Midbrain (tissue), 1 donor: ENCODE measurements at places on chromosomes 5 and 9.

DNA sequence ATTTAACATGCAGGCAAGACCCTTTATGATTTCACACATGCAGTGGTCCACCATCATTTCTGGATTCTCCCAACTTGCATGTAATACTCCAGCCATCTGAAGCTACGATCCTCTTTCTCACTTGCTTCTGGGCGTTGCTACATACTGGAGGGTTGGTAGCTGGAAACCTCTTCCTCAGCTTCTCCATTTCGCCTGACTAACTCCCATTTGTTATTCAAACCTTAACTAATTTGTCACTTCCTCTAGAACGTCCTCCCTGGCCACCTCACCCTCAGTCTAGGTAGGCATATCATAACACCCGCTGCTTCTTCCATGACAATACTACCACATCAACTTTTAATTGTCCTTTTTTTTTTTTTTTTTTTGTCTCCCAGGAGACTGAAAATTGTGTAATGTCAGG, 72.6 kb upstream of the EQTN start:
- no peak for DNase-seq

- DNase-seq, result no peak
Observed at GRCh38 chr9:120412425-120412951, 167.5 kb downstream of the CDK5RAP2 start.

DNA sequence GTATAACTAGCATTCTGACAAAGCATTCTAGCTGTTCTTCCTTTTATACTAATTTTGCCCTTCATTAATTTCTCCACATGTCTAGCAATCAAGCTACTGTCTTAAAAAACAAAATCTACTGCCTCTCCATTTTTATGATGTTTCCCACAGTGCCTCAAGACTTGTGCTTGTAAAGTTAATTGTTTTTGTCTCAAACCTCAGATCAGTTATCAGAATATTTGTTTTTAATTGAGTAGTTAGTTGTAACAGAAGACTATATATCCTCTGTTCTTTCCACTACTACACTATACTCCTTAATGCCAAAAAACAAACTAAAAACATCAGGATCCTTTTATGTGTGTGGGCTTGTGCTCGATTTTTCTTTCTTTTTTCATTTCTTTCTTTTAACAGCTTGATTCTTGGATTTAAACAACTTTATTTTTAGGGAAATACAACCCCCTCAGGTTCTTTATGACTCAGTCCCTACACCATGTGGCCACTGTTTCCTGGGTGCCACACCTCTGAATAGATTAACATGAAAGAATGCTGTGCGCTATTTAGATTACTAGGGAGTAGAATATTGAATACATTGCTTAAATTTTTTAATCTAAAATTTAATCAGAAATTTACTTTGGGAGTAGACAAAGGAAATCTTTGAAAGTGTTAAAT, 1.2 kb downstream of the ASPN start:
- no peak for DNase-seq

- no peak for DNase-seq
Observed at GRCh38 chr5:176740131-176740701, 70.1 kb upstream of the UNC5A start.

- no peak for DNase-seq
Observed at GRCh38 chr9:38224941-38225340, 155.9 kb upstream of the SHB start.

DNA sequence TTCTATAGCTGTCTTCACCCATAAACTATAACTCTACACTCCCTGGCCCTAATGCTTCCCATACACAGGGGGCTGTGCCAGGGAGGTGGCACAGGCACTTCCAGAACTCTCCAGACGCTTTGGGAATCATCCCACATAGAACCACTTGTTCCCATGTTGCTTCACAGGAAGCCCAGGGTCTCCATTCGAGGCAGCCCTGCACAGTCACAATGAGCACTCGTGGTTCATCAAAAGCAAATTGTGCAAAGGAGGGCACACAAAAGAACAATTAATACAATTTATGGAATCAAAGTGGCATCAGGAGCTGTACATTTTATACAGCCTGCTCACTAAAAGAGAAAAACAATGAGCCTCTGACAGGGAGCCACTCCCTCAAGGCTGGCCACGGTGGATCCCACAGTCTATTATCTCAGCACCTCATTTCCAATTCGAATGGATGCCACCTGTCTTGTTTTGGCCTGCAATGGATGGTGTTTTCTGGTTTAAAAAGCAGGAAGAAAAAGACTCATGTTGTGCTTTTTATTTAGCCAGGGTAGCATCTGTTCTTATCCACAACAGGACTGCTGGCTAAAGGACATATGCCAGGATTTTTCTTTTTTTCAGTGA, 354.8 kb downstream of the ENC1 start:
- DNase-seq, result no peak

GRCh38 chr5:77163453-77163852, 47.0 kb upstream of the PDE8B start:
- peak; percentile 49 for DNase-seq

GRCh38 chr9:15268317-15268716, 38.7 kb downstream of the TTC39B start:
- DNase-seq, result no peak
